ENCODE measurements at places on chromosomes 1 and 21.

DNA sequence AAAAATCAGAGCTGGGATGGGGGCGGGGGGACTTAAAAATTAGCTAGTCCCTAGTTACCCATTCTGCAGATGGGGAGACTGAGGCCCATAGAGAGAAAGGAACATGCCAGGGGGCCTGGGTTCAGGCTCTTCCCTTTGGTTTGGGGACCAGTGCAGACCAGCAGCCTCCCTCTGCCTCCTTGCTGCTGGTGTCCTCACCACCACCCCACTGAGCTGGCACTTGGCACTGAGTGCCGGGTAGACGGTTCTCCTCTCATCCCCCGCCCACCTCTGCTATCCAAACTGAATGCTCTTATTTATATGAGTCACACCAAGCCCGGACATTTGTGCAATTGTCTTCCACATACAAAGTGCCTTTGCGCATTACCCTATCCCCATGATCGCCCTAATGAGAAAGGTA lies 39.2 kb downstream of the CAMK2N1 start:
- no peak for DNase-seq

GRCh38 chr1:203181586-203182386 lies 4.7 kb downstream of the CHI3L1 start:
- no peak for DNase-seq

- peak; percentile 74 for DNase-seq
Observed at GRCh38 chr1:212595787-212596714, 12.5 kb upstream of the ATF3 start.

- no peak for DNase-seq
Observed at GRCh38 chr1:207518608-207519236, 22.8 kb downstream of the CR1 start.

GRCh38 chr1:36753451-36753850 lies 270.7 kb upstream of the CSF3R start:
- no peak for DNase-seq

GRCh38 chr1:113999233-113999632 lies 20.0 kb downstream of the OLFML3 start:
- DNase-seq = no peak

DNA sequence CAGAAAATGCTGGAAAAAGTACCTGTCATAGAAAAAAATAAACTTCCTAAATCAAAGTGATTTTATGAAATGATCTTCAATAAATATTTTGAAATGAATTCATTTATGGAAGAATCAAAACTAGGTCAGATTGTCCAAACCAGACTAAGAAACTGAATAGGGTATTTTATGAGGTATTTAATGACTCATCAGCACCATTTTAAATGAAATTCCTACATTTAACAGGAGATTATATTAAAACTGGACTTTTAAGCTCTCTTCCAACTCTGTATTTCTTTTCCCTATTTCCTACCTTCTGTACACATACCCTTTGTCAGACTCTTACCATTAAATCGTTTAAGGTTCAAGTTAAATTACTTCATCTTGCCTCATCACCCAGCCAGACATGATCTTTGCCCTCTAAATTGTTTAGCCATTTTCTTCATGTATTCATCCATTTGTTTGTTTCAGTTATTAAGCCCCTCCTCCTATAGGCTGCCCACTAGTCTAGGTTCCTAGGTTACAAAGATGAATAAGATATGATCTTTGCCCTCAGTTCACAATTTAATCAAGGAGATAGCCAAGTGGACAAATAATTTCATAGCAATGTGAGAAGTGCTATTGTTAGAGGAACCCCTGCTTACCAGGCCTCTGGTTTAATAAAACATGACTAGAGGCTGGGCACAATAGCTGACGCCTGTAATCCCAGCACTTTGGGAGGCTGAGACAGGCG lies 25.0 kb downstream of the TATDN3 start:
- no peak for DNase-seq

DNA sequence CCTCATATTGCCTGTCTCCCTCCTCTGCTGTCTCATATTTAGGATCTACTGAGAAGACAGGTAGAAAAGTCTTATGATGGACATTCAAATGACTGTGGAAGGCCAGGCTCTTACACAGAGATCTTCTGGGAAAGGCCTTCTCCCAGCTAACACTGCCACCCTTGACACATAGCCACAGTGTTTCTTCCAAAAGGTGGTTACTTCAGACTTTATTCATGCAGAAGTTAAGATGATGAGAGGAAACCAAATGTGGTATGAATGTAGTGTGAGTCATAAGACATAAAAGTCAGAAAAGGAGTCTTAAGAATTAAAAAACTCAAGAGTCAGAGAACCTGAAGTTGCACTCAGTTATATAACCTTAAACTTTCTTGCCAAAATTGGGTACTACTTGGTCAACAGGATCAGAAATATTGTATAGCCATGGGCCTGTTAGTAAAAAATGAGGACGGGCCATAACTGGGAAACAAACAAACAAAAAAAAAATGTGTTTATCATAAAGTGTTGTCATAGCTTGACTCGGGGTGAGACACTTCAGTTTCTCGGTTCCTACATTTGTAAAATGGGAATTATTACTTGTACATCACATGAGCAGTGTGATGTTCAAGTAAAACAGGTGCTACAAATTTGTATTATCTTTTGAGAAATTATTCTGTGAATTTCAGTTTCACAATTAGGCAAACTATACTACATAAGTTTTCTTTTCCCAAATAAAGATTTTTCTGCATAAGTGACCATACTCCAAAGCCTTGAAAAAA lies 1.2 kb upstream of the DENND1B start:
- no peak for DNase-seq

GRCh38 chr21:42486531-42486930 lies 9.5 kb downstream of the RSPH1 start:
- no peak for DNase-seq

DNA sequence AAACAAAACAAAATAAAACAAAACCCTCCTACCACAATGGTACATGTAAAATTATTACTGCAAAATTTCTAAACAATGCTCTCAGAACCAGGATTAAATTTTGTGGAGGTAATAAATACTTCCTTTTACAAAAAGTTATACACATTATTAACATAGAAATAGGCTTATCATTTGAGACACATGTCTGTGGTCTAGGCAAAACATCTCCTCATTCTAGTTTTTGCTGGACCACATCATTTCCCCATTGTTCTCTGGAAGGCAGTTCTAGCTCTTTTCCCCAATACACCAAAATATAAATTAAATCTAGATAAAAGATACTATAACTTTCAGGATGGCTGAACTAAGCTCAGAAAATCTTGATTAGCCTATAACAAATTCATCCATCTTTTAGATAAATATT lies 18.4 kb downstream of the EXTL2 start:
- DNase-seq = no peak

GRCh38 chr21:45087022-45087823 lies 12.8 kb downstream of the ADARB1 start:
- DNase-seq = no peak

DNA sequence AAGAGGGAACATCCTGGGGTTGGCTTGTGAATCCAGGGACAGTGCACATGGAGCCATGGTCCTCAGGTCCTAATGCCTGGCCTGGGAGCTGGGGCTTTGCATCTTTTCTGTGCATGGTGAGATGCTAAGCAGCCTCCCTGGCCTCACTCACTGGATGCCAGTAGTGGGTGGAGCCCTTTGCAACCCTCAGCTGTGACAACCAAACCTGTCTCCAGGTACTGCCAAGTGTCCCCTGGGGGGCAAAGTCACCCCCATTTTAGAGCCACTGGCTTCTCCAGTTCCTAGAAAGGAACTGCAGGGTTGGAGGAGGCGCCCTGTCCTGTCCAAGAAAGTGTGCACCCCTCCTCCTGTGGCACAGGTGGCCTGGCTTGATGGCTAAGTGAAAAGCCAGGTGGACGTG lies 44.6 kb upstream of the GRIK3 start:
- DNase-seq = no peak

GRCh38 chr1:29674627-29675326 lies 438.5 kb downstream of the PTPRU start:
- DNase-seq = no peak

DNA sequence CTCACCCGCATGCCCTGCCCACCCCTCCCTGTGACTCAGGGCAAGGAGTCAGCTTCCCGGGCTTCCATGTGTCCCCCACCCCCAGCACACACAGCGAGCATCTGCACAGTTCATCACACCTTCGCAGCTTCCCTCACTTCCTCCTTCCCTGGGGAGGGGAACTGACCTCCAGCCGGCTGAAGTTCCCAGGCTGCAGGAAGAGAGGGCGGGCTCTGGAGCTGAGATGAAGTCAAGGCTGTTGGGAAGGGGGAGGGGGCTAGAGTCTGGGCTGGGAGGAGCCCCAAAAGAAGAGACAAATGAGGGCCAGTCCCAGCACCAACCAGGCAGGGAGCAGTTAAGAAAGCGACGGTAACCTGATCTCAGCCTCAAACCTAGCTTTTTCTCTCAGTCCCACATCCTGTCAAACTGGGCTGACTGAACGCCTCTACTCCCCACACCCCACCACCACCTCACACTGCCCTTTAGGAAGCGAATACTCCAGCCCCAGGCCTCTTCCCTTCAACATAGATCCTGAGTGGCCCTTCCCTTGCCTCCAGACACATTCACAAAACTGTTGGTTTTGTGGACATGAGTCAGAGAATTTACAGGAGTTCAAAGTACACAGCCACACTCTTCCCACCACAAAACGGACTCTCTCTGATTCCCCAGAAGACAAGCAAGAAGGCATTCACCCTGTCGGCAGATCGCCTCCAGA lies 1.8 kb downstream of the RHOC start:
- peak; percentile 89 for DNase-seq

- DNase-seq = no peak
Observed at GRCh38 chr21:28156590-28156989, 836.1 kb downstream of the LTN1 start.

- no peak for DNase-seq
Observed at GRCh38 chr1:97350241-97350640, 570.6 kb downstream of the DPYD start.

DNA sequence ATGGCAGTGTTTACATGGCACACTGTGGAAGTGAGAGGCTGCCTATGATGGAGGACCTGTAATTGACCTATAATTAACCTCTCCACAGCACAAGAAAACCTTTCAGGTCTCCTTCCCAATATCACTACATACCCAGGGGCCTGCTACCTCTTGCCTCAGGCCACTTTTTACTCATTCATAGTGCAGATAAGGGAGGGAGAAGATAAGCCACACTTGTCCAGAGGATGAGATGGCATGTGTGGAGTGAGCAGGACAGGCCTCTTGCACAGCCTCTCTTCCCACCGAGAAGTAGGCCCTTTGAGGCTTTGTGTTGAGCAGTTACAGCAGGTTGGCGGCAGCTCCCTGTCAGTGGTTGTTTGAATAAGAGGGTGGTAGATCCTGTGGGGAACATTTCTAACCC lies 31.1 kb upstream of the IKBKE start:
- DNase-seq = no peak

DNA sequence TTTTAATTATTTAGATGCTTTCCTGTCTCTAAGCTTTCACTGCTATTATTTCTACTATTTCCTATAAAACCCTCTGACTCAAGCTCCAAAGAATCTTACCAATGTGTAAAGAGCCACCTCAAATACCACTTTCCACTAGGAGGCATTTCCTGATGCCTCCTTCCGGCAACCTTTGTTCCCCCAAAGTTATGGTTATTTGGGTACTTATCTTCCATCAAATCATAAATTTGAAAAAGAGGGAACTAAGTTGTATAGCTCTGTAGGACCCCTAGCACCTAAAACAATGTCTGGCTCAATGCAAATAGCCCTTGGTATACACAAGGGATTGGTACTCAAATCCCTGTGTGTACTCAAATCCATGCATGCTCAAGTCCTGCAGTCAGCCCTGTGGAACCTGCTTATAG lies 79.6 kb downstream of the NME7 start:
- DNase-seq = peak; percentile 47

DNA sequence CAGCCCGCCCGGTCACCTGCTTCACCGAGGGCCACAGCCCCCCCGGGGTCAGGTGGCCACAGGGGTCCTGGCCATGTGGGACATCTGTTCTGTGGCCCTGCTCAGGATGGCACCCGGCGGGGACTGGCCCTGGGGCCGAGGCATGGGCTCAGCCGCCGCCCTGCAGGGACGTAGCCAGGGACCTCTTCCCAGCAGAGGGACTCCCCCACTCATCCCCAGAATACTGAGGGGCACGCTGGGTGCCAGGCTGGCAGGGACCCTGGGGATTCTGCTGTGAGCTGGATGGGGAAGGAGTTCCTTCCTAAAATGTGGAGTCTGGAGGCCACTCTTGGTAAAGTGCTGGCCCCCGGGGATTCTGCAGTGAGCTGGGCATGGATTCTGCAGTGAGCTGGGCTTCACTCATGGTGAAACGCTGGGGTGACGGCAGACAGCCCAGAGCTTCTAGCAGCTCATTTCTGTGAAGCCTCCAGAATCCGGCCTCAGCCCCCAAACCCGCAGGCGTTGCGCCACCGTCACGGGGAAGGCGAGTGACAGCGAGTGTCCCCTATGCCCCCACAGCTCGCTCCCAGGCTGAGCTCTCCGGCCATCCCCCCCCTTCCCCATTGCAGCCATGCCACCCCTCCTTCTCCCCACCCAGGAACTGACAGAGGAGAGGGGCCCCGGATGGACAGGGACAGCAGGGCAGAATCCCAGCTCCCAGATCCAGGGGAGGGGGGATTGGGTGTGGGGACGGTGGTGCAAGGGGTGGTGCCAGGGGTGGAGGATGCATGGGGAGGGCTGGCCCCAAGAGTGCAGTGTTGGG lies 1.4 kb downstream of the ITGB2 start:
- DNase-seq = no peak

DNA sequence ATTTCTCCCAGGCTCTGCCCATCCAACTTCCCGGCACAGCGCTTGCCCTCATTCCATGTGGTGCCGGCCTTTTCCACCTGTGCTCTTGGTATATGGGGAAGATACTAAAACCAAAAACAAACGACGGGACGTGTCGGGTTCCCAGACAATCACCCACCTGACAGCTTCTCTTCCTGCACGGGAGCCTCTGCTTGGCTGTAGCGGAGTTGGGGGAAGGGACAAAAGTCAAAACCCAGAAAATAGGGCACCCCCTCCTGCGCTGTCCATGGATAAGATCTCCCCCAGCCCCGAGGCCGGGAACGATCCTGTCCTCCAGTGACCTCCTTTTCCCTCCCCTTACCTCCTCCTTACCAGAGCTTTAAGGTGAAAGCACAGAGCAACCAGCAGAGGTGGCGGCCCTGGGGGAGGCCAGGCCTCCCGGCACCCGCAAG lies 640 bp downstream of the JTB start:
- no peak for DNase-seq

DNA sequence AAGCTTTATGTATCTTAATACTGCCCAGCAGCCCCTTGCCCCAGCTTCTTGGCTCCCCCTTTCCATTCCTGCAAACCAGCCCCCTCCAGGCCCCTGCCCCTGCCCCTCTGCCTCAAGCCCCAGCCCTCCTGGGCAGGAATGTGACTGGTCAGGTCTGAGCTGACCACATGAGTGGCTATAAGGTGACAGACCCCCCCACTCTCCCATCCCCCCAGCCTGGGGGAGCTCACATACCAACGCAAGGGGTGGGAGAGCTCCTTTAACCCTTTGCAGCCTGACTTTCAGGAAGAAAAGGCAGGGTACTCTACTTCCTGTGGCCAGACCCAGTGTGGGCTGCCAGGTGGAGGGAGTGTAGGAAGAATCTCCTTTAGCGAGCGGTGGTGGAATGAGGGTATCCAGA lies 33.2 kb downstream of the AHDC1 start:
- DNase-seq = no peak

DNA sequence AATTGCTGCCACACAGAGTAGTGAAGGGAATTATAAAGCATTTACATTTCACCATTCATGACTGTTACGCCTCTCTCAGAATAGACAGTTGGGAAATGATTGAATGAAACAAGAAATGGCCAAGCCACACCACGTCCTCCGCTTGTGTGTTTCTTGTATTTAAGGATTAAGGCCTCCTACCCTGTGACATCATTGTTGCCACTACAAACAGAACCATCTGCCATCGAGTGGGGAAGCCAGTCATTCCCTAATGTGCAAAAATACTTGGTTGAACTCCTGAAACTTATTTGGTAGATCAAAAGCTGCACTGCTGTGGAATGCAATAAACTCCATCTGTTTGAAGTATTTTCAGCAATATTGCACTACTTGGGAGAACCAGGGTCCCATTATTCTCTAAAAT lies 99.0 kb upstream of the C1orf105 start:
- DNase-seq = no peak

All from HS-27A (cell line).